ENCODE measurements at places on chromosomes 12 and 14. TPM values are rescaled to one million over a fixed set of nuclear protein-coding genes. Genes with fewer than 3 reads are reported as not detected.

Gene HAL
- 0.33 TPM for polyA plus RNA-seq

Gene HOTAIR
- 0.71 TPM for polyA plus RNA-seq

Gene CLEC1B
- not detected for polyA plus RNA-seq

Gene HVCN1
- 0.46 TPM for polyA plus RNA-seq

Gene NUDT14
- 27.8 TPM for polyA plus RNA-seq

Measured in A549 (cell line).